ENCODE measurements at places on chromosomes 4 and X.

DNA sequence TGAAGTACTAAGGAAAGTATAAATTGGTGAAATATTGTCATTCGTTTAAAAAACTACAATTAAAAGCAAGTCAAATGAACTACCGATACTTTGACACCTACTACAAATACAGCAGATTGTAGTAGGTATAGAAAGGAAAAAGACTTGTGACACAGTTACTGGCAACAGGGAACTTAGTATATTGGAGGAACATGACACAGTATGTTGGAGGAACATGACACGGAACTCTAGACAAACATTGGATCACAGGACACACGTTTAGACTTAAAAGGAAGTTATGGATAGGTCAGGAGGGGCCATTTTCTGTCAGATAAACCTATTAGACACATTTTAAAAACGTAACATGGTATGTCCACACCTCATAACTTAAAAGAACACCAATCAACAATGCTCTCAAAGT lies 132.5 kb downstream of the APBB2 start:
- no peak for DNase-seq

GRCh38 chrX:137118136-137118535 lies 84.3 kb upstream of the GPR101 start:
- DNase-seq, result no peak

- DNase-seq, result no peak
Observed at GRCh38 chr4:52096048-52096447, 44.9 kb downstream of the SPATA18 start.

DNA sequence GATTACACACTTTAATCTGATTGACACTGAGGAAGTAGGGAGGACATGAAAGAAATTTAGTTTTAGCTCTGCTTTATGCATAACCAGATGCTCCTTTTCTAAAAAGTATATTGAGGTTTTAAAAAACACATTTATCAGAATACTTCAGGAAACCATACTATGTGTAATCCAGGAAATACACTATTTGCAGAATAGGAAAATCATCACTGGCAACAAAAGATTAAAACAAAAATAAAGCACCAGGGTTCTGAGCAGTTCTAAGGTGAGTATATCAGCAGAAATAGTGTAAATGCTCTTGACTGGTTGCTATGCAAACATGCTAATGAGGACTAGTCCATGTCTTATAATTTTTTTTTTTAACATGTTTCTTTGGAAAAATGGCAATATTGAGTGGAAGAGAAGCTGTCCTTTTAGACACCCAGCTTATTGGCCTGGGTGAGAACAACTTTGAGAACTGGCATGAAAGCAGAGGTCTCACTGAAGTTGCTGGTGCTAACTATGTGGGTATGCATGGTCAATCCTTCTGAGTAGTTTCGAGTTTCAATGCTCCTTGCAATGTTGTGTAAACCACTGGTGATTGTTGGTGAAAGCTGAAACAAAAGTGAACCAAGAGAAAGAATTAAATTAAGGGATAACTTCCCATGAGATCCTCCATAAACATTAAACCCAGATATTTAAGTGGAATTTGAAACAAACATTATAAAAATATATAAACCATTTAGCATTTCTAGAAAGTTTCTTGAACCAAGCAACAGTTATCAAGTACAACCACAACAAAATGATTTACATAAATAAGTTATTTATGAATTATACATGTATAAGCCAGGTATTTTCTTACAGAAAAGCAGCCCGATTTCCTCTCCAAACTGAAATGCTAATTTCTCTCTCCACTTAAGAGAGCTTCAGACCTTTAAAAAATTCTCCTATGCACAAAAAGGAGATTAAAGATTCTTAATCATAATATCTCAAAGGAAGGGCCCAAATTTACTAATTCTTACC lies 20.4 kb upstream of the SCD5 start:
- DNase-seq, result no peak

DNA sequence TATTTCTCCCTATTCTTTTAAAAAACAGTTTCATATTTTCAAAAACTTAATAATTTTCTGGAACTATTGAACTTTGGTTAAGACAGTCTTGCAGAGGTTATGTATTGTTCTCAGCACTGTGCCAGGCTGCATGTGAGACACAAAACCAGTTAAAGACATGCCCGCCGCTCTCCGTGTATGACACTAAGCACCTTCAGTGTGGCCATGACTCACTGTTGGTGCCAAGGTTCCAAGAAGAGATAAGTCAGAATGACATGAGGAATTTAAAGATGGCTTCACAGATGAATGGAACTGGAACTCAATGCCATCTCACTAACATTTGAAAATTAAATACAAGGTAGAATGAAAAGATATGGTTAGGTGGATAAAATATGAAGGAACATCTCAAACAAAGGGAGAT lies 525.5 kb upstream of the ZFP42 start:
- DNase-seq, result no peak

DNA sequence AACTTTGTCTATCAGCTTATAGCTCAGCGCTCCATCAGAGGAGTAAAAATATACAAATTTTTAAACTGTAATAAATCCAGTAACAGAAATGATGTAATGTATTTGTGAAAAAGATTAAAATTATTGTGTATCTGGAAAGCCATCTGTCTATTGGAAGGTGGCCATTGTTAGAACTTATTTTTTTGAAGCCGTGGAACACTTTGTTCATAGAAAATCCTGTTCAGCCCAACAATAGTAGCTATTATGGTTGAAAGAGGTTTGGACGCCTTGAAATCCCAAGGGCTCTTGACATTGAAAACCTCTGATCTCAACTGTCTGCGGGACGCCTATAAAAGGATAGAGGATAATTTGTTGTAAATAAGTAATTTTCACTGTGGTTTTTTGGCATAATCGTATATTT lies 98.3 kb downstream of the RAPGEF2 start:
- DNase-seq, result no peak

Data from fibroblast of skin of left biceps (primary cell).